ENCODE measurements at places on chromosomes 11 and 22.

- no peak for DNase-seq
Observed at GRCh38 chr11:44903035-44903434, 47.6 kb downstream of the TP53I11 start.

DNA sequence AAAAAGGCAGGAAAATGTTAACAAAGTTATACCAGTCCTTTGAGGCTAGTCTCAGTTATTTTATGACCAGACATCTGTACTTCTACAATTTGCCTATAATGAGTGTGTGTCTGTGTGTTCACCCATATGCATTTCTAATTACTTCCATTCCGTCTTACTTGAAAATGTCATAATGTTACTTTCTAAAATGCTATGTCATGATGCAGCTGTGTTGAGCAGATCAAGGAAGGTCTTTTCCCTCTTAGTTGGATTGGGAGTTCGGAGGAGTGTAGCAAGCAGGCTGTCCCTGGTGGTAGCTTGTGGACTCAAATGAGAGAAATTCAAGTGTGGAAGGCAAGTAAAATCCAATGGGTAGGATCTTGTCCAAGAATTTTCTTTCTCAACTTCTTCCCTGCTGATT is 3.0 kb downstream of the SNX19 start:
- DNase-seq: no peak

- DNase-seq: no peak
Observed at GRCh38 chr11:116729501-116730240, 43.1 kb downstream of the BUD13 start.

DNA sequence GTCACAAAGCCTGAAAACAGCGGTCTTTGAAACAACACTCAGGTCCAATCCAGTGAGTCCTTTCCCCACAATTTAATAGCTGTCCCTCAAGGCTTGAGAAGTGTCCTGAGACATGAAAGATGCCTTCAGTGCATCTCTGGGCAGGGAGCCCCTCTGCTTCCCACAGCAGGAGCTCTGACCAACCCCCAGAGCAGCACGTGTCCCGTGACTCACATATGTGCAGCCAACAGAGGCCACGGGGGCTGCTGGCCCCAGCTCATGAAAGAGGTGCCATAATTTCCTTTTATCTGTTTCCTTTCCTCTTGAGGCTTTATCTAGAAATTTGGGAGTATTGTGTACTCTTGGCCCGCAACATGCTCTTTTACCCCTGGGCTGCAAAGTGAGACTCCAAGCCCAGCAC is 33.2 kb upstream of the LMO1 start:
- DNase-seq: no peak

DNA sequence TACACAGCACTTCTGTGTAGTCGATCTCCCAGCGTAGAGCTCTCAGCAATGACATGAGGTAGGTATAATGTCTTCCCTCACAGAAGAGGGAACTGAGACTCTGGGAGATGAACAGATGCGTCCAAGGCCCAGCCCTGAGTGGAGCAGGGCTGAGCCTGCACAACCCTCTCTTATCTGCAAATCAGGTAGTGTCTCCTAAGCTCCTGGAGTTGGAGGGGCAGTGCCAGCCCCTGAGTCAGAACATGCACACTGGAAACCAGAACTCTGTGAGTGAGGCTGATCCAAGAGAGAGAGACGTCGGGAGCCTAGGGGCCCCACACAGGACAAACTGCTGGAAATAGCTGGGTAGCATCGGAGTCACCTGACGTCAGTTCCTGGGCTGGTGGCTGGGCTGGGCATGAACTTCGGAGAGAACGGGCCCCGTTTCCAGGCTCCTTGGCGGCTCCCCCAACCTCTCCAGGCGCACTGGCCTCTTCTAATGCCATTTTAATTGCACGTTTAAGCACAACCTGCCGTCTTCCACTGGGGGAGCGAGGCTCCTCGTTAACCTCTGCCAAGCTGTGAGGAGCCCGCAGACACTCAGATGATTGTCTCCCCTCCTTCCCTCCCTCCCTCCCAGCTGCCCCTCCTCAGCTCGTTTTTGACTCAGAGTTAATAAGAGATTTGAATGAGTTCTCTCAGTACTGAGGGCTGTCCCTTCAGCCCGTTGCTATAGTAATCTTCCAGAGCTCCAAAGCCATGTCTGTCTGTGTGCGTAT is 191.2 kb upstream of the TBCEL start:
- DNase-seq: no peak

Data from suppressor macrophage treated with lipopolysaccharide for 4 hours (primary cell).